ENCODE measurements at places on chromosomes 7 and 10. TPM values are rescaled to one million over a fixed set of nuclear protein-coding genes. Genes with fewer than 3 reads are reported as not detected.

- no peaks in the 10 kb centered on the region for H3K4me1 ChIP-seq
- H3K4me3 ChIP-seq, result no peak overlapping the region
- H3K27ac ChIP-seq, result no peak overlapping the region
- no peaks in the 10 kb centered on the region for H3K36me3 ChIP-seq
- H3K27me3 ChIP-seq, result no peaks in the 10 kb centered on the region
- DNase-seq, result no peak
Measured at GRCh38 chr7:22019931-22020330, 74.2 kb upstream of the CDCA7L start.

DNA sequence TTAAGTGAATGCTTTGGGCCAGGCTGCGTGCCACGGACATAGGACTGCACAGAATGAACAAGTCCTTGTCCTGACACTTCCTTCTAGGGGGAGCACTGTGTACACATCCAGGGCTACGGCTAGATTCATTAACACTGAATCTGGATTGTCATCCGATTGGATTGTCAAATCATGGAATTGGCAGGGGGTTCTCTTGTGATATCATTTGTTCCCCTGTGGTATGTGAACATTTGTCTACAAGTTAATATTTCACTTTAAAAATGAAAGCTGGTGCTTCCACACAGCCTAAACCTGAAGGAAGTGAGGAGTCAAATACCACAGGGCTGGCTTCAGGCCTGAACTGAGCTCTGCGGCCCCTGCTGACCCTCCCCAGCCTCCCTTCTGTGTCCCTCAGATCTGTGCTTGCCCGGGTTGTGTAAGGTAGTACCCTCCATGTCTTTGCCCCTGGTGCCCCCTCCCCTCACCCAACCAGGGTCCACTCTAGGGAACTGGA lies 75.6 kb downstream of the SNX10 start:
- H3K27me3 ChIP-seq, result no peaks in the 10 kb centered on the region
- no peaks in the 10 kb centered on the region for H3K36me3 ChIP-seq
- no peak overlapping the region for H3K27ac ChIP-seq
- H3K4me1 ChIP-seq, result no peaks in the 10 kb centered on the region
- no peak for DNase-seq
- no peak overlapping the region for H3K4me3 ChIP-seq

GRCh38 chr7:79084423-79084822 lies 369.0 kb downstream of the MAGI2 start:
- no peaks in the 10 kb centered on the region for H3K36me3 ChIP-seq
- H3K4me3 ChIP-seq, result no peak overlapping the region
- H3K27ac ChIP-seq, result no peak overlapping the region
- no peaks in the 10 kb centered on the region for H3K4me1 ChIP-seq

GRCh38 chr7:64951250-64951848 lies 39.5 kb downstream of the ZNF117 start:
- H3K4me3 ChIP-seq, result no peak overlapping the region
- H3K27me3 ChIP-seq, result peaks cover 18% of the 10 kb centered on the region
- H3K27ac ChIP-seq, result no peak overlapping the region
- H3K36me3 ChIP-seq, result no peaks in the 10 kb centered on the region
- peak; percentile 65 for DNase-seq
- H3K4me1 ChIP-seq, result peaks cover 8% of the 10 kb centered on the region

DNA sequence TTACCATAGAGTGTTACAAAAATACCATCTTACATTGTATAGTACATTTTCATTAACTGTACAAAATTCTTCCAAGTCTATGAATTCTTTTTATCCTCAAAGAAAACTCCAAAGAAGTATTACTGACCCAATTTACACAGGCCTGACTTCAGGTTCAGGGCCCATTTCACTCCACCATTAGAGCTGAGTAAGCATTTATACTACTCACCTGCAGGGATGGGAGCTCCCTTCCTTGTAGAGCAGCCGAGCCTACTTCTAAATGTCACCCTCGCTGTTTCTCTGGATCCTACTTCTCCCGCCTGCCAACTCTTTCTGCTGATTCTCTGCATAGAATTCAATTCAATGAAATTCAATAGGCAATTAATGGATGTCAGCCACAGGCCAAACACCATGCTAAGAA lies 56.0 kb downstream of the CCDC71L start:
- no peaks in the 10 kb centered on the region for H3K27me3 ChIP-seq
- H3K4me1 ChIP-seq, result no peaks in the 10 kb centered on the region
- H3K27ac ChIP-seq, result no peak overlapping the region
- no peak for DNase-seq

DNA sequence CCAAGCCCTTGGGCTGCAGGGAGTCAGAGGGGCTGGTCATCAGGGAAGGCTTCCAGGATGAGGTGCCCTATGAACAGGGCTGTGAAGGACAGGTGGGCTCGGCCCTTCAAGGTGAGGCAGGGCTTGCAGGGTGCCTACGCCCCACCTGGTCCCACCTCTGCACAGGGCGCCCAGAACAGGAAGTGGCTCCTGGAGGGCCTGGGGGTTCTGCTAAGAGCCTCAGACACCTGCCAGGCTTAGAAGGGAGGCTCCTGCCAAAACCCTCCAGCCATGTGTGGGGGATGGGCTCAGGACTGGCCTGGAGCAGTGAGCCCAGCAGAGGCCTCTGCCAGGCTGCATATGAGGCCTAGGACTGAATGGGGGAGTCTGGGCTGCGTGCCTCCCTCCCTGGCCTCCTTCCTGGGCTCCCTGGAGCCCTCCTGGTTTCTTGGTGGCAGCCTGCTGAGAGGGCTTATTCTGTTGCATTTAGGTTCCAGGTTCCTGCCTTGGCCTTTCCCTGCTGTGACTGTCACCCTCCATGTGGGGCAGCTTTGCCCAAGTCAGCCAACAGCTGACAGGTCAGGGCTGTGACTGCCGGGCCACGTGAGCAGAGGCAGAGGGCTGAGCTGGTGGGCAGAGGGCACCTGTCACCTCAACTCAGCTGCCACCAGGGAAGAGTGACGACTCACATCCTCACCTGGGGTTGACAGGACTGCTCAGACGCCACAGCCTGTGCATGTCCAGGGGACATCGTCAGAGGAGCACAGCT lies 45.2 kb upstream of the MSMB start:
- no peak overlapping the region for H3K27ac ChIP-seq
- H3K4me1 ChIP-seq, result no peaks in the 10 kb centered on the region
- H3K4me3 ChIP-seq, result no peak overlapping the region
- no peaks in the 10 kb centered on the region for H3K27me3 ChIP-seq
- no peaks in the 10 kb centered on the region for H3K36me3 ChIP-seq
- DNase-seq, result peak; percentile 7

GRCh38 chr10:113691381-113691780 lies 11.7 kb downstream of the CASP7 start:
- DNase-seq, result no peak
- no peak overlapping the region for H3K4me3 ChIP-seq
- H3K36me3 ChIP-seq, result peaks cover 20% of the 10 kb centered on the region
- H3K27ac ChIP-seq, result no peak overlapping the region
- no peaks in the 10 kb centered on the region for H3K4me1 ChIP-seq
- no peaks in the 10 kb centered on the region for H3K27me3 ChIP-seq

DNA sequence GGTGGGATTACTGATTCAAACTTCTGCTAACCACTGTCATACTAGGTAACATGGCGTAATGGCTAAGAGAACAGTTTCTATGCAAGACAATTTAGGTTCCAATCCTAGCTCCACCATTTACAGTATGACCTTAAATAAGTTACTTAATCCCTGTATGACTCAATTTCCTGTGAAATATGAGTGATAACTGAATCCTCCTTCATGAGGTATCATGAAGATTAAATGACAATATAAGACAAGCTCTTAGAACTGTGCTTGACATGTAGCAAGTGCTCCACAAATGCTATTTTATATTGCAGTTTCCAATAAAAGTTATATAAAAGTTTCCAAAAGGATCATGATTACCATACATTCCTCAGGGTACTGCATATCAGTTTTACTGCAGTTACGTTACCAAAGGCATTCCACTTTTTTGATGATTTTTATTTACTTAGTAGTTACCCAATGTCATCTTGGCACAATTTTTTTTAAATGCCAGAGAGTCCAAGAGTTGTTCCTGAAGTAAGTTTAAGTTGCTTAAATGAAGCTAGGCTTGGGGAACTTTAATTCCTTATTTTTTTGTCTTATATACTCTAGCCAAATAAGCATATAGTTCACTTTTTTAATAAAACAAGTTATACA lies 7.1 kb downstream of the DOCK4 start:
- peaks cover 4% of the 10 kb centered on the region for H3K4me1 ChIP-seq
- H3K4me3 ChIP-seq, result no peak overlapping the region
- no peaks in the 10 kb centered on the region for H3K36me3 ChIP-seq
- DNase-seq, result no peak
- H3K27me3 ChIP-seq, result peaks cover 4% of the 10 kb centered on the region

DNA sequence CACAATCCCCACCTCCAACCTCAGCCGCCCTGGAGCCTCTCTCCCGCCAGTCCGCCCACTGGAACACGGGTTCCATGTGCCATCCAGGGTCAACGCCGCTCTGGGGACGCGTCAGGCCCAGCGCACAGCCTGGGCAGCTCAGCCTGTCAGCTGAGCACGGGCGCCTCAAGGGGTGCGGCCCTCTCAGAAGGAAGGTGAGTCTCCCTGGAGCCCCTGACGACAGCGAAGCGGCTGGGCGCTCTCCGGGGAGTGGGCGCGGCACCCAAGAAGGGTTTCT lies 1.2 kb upstream of the SLC18A3 start:
- no peak overlapping the region for H3K27ac ChIP-seq
- H3K27me3 ChIP-seq, result peaks cover 73% of the 10 kb centered on the region
- no peak overlapping the region for H3K4me3 ChIP-seq
- no peak for DNase-seq

- no peaks in the 10 kb centered on the region for H3K36me3 ChIP-seq
- no peaks in the 10 kb centered on the region for H3K27me3 ChIP-seq
- peaks cover 8% of the 10 kb centered on the region for H3K4me1 ChIP-seq
- no peak for DNase-seq
Measured at GRCh38 chr7:154931906-154932305, 71.0 kb downstream of the PAXIP1 start.

DNA sequence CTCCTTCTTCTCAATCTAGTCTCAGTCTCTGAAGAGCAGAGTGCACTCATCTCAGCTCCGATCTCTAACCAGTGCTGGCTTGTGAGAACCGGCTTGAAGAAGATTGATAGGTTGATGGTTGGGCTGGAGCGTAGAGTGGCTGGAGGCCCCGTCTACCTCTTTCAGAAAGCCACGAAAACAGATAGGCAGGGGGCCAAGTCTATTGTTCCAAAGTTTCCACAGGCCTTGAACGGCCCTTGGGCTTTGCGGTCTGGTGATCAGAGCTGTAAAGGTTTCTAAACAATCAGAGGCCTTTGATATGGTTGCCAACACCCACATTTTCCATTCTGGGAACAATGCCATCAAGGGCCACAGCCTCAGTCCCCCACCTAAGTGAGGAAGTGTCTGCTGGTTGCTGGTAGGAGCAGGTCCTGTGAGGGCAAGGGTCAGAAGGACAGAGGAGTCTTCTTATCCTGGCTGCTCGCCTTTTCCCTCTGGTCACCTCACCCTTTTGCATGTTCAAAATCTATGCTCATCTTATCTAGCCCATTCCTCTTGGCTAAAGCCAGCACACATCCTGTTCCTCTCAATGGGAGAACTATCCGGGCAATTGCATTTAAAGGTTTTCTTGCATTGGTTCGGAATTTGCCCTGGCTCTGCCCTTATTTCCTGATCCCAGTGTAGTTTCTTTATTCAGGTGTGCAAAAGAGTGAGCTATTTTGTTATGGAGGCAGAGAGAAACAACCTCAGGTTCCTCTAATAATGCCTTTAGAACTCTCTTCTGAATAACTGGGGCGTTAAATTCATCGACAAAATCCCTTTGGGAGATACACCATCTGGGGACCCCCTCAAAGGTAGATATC lies 70.3 kb upstream of the KMT2E start:
- peak; percentile 79 for DNase-seq
- H3K4me1 ChIP-seq, result peaks cover 13% of the 10 kb centered on the region
- no peaks in the 10 kb centered on the region for H3K36me3 ChIP-seq
- H3K27ac ChIP-seq, result peak overlapping the region; percentile 93
- no peak overlapping the region for H3K4me3 ChIP-seq

DNA sequence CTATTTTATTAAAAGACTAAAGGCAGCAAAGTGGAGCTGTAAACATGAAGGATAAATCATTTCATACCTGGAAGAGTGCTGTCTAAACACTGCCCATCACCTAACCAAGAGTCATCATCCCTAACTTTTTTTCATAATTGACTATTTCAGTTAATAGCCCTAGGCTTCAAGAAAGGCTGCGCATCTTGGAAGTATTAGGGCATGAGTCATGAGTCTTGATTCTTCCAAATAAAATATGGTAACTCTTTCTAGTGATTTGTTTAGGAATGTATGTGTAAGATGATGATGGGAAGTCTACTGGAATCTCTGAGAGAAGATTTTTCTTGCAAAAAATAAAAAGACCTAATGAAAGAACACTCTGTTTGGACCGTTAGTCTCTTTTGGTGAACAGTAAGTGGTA lies 207.7 kb upstream of the AHR start:
- no peak for DNase-seq
- H3K4me3 ChIP-seq, result no peak overlapping the region
- no peaks in the 10 kb centered on the region for H3K4me1 ChIP-seq
- H3K36me3 ChIP-seq, result no peaks in the 10 kb centered on the region
- H3K27ac ChIP-seq, result no peak overlapping the region

- no peaks in the 10 kb centered on the region for H3K4me1 ChIP-seq
- no peak overlapping the region for H3K27ac ChIP-seq
- H3K36me3 ChIP-seq, result no peaks in the 10 kb centered on the region
- H3K4me3 ChIP-seq, result no peak overlapping the region
- no peak for DNase-seq
Measured at GRCh38 chr7:117023325-117023854, 70.1 kb downstream of the ST7 start.

DNA sequence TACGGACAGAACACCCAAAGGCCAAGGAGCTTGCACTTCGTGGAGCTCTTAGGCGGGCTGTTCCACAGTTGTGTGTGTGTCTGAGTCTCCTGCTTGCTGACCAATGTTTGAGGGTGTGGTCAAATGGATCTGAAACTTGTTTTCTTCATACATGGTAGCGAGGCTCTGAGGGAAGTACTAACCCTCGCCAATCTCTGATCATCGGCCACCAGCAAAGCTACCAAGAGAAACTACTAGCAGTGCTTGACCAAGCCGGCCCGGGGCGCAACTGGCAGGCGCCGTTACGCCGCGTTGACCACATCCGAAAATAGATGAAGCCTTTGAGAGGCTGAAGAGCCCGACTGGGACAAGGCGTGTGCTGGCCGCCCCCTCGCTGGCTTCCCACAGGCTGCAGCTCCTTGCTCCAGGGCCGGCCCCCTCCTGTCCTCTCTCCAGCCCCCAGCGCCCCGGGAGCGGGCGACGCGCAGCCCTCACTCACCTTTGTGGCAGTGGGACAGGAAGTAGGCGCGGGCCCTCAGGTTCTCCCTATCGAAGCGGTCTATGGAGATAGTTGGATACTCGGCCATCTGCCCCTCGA lies 384 bp downstream of the DCLRE1C start:
- no peak for DNase-seq
- peak overlapping the region; percentile 95 for H3K27ac ChIP-seq
- H3K4me3 ChIP-seq, result peak overlapping the region; percentile 91
- H3K4me1 ChIP-seq, result peaks cover 11% of the 10 kb centered on the region

GRCh38 chr7:101251871-101252659 lies 7.2 kb upstream of the FIS1 start:
- H3K27me3 ChIP-seq, result no peaks in the 10 kb centered on the region
- peaks cover 11% of the 10 kb centered on the region for H3K4me1 ChIP-seq
- H3K4me3 ChIP-seq, result peak overlapping the region; percentile 81

Gene SLC26A5
- 0.12 TPM for polyA plus RNA-seq

Gene KCNIP2
- 5.9 TPM for polyA plus RNA-seq

Gene SLC13A1
- polyA plus RNA-seq, result not detected

Gene TAC1
- polyA plus RNA-seq, result 0.82 TPM

Gene PGAM2
- 234 TPM for polyA plus RNA-seq
